NCI-H2029 (cell line): ENCODE measurements at places on chromosomes 7 and 10.

- no peak for DNase-seq
Measured at GRCh38 chr10:85615556-85615955, 751.0 kb downstream of the GRID1 start.

- no peak for DNase-seq
Measured at GRCh38 chr10:132350946-132351345, 19.0 kb downstream of the LRRC27 start.

GRCh38 chr7:42469341-42469740, 232.3 kb upstream of the GLI3 start:
- no peak for DNase-seq

GRCh38 chr7:149569025-149569725, 71.6 kb upstream of the ZNF746 start:
- no peak for DNase-seq

- DNase-seq = no peak
Measured at GRCh38 chr10:72414642-72415041, 59.9 kb upstream of the DNAJB12 start.

DNA sequence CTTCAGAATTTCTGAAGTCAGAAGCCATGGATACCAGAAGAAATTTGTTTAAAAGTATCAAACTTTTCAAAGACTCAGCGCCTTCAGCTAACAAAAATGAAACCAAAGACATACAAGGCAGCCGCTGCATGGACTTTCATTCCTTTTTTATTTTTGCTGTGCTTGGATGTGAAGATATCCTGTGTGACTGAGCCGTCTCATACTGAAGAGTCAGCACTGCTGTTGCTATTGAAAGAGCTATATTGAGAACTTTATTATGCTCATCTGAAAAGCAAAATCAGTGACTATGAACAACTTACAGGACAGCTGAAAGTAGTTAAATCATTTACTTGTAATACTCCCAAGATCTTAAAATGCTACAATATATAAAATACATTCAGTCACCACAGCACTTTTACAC, 809.2 kb downstream of the NXPH1 start:
- DNase-seq = no peak

DNA sequence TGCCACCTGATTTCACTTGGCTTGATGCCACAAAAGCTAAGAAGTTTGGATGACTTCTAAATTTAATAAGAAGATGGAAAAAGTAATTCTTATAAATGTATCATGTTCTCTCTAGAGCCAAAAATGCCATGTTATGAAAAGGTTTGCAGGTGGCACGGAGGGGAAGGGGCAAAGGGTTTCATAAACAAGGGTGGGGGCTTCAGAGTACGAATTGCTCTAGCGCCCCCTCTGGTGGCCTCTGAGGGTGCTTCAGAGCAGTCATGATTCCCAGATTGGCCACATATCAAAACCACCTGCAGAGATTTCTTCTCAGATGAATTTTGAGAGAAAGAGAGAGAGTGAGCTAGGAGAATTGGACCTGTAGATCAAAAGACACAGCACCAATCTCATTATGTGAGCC, 208.6 kb upstream of the YAE1 start:
- DNase-seq = no peak

DNA sequence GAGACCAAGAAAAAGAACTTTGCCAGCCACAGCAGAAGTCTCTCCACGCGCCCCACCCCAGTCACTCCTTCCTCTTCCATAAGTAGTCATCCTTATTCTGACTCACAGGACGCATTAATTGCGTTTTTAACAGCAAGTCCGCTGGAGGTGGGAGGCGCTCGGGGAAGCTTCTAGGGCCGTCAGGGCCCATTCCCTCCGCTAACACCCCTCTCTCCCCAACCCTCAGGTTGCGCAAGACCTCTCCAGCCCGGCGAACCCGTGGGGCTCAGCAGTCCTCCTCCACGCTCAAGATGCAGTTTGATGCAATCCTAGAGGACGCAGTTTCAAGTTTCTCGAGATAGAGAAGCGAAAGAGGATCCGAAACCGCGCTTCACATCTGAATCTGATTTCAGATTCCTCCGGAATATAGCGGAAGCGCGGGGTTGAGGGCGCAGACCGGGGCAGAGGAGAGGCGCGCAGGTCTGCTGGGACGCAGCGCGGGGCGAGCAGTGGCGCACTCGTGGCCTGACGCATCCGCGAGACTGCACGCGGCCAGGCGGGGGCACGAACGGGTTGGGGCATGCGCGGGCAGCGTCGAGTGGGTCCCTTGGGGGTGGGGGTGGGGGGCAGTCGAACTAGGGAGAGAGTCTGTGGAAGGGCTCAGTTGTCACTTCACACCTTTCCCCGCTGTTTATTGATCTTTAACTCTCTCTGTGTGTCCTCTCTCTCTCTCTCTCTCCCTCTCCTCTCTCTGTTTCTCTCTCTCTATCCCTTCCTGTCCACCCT, 37.8 kb upstream of the PSAP start:
- DNase-seq = no peak

DNA sequence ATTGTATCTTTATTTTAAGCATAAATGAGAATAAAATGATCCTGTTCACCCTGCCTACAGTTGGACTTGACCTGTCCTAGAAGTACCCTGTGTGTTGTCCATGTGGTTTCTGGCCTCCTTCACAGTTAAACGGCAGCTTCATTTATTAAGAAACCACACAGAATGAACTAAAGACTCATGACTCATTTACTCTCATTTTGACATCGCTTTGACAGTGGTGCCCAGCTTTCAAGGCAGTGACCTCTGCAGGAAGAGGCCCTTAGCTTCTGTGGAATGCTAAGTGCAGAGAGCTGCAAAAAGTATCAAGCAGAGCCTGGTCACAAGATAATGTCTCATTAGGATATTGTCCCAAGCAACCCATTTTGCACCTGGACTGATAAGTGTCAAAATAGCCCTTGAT, 93.4 kb downstream of the AVL9 start:
- DNase-seq = no peak

- DNase-seq = no peak
Measured at GRCh38 chr10:36111676-36112075, 469.6 kb upstream of the FZD8 start.

DNA sequence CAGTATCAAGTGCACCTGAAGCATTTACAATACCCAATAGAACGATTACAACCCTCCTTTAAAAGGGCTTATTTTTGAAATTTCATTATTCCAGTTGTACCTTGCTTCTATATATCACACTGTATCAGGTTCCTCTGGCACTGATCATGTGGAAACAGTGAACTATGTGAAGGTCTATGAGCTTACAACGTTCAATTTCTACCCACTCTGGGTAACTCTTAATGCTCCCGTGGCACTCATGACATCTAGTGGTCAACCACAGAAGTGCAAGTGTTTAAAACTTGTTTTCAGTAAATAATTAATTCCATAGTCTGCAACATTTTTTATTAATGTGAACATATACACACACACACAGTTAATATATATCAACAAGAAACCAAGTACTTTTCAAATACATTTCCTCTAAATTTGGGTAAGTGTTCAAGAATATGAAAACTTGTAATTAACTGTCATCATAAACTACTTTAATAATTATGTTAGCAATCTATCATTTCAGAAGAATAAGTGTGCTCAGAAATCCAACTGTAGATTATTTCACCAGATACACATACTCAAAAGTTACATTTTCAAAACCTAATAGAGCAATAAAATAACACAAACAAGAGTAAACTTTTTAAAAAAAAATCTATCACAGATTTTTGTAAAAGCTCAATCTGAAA, 61.0 kb downstream of the MPP7 start:
- no peak for DNase-seq

DNA sequence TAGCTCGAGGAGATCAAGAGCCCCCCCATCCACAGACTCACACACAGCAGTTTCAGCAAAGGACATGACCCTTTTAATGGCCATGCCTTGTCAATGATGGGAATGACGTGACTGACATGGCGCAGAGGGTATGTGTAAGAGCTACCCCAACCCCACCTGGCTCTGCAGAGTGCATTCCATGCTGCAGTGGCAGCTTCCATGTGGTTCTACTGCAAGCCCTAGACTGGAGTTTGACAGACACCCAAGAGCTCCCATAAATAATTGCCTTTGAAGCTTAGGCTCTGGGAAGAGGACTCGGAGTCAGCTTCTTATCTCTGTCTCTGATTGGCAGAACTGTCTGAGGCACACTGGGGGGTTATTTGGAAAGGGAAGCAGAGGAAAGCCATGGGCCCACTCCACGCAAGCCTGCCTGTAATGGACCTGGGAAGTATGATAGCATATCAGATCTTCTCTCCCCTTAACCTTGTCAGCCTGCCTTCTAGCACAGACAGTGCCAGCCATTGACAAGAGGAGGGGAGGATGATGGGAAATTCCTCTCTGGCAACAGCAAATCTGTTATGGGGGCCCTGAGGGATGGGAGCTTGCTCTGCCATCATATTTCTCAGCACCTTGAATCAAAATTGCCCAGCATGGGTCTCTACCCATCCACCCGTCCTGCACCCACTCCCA, 478.5 kb upstream of the PODXL start:
- no peak for DNase-seq

- DNase-seq = no peak
Measured at GRCh38 chr10:95346715-95347401, 56.1 kb upstream of the PDLIM1 start.

DNA sequence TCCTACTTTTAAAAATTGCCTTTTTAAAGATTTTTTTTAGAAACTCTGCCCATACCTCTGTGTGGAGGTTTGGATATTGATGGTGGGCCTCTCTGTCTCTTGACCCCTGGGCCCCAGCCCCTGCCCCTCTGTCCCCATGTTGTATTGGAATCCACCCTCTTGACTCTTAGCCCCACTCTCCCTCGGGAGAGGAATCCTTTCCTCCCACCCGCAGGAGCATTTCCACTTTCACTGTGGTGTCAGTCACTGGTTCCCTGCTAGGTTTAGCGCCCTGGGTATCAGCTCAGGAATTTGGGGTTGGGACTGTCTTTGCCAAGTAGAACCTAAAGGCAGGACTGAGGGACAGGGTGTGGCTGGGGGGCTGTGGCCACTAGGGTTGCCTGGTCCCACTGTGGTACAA, 10.1 kb downstream of the PFKFB3 start:
- DNase-seq = no peak

- no peak for DNase-seq
Measured at GRCh38 chr7:136150311-136150710, 173.2 kb upstream of the MTPN start.

DNA sequence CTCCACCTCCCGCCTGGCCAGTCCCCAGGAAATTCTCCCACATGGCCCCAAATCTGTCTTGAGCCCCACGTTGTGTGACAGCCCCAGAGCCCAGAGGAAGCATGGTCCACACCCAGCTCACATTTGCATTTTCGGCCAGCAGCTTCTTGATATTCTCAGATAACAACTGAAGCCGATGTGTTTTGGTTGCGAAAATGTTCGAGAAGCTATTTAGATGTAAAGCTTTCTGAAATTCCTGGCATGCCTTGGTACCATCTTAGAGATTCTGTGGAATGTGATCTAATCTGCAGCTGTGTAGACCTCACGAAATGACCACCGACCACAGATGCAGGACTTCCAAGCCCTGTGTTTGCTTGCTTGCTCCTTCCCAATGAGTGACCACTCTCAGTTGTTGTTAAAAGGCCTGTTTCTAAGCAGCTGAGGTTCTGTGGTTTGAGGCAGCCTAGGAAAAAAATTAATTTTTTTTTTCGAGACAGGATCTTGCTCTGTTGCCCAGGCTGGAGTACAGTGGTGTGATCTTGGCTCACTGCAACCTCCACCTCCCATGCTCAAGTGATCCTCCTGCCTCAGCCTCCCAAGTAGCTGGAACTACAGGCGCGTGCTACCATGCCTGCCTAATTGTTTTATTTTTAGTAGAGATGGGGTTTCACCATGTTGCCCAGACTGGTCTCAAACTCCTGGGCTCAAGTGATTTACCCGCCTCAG, 8.8 kb downstream of the SLC4A2 start:
- no peak for DNase-seq

- peak; percentile 94 for DNase-seq
Measured at GRCh38 chr7:1455241-1455939, 3.9 kb downstream of the MICALL2 start.

DNA sequence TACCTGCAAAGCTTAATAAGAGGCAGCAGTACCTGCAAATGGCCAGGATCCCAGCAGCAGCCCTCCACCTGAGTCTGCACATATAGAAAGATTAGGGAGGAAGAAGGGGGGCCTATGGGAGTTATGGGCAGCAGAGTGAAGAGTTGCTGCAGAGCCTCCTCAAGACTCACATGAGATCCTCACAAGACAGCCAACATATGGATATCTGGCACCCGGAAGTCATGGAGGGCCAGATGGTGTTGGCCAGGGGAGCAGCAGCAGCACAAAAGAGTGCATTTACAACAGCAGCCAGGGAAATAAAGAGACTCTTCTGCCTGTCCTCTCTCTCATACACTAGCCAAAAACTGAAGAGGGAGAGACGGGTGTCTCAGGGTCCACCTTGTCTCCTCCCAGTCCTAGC, 4.0 kb upstream of the TAS2R40 start:
- no peak for DNase-seq
